ENCODE measurements at places on chromosomes 11 and 22. TPM values are rescaled to one million over a fixed set of nuclear protein-coding genes. Genes with fewer than 3 reads are reported as not detected.

Gene SEPTIN3
- 0.55 TPM for total RNA-seq

Gene C1QTNF5
- total RNA-seq = 52.9 TPM

Gene MYOD1
- total RNA-seq = not detected

Gene OR4A16
- not detected for total RNA-seq

Gene KCNE3
- total RNA-seq = 13.3 TPM

Gene DEFB131B
- not detected for total RNA-seq

Gene TRIM29
- total RNA-seq = 1.3 TPM

Gene APOA4
- 15.0 TPM for total RNA-seq

Gene PKDREJ
- total RNA-seq = not detected

Gene ALG8
- total RNA-seq = 46.2 TPM

Gene KCNA4
- total RNA-seq = 0.87 TPM

Gene SERPIND1
- 0.35 TPM for total RNA-seq

Gene SELENOO
- 23.8 TPM for total RNA-seq

Gene CHST1
- total RNA-seq = 3.2 TPM

Gene RRAS2
- 72.7 TPM for total RNA-seq

Gene MS4A2
- total RNA-seq = 1.1 TPM

Gene TECTA
- 0.84 TPM for total RNA-seq

Gene OR52A1
- not detected for total RNA-seq

Gene ENTHD1
- not detected for total RNA-seq

Gene MS4A4E
- 3.2 TPM for total RNA-seq

Gene C22orf31
- not detected for total RNA-seq

Gene SRPRA
- 121 TPM for total RNA-seq

Gene SCN3B
- 1.3 TPM for total RNA-seq

Gene ANO3
- 2.1 TPM for total RNA-seq

Gene NPAS4
- total RNA-seq = not detected

Data from mesenteric fat pad (tissue), 1 donor.